Occipital lobe (tissue), 3 donors: ENCODE measurements at places on chromosomes 7 and 10.

GRCh38 chr10:10094691-10095090 is 923.0 kb upstream of the CELF2 start:
- no peak for DNase-seq

GRCh38 chr10:91551856-91552255 is 81.0 kb downstream of the PPP1R3C start:
- no peak for DNase-seq

- peak; percentile 40 for DNase-seq
Measured at GRCh38 chr7:55546814-55547213, 25.5 kb downstream of the VOPP1 start.

DNA sequence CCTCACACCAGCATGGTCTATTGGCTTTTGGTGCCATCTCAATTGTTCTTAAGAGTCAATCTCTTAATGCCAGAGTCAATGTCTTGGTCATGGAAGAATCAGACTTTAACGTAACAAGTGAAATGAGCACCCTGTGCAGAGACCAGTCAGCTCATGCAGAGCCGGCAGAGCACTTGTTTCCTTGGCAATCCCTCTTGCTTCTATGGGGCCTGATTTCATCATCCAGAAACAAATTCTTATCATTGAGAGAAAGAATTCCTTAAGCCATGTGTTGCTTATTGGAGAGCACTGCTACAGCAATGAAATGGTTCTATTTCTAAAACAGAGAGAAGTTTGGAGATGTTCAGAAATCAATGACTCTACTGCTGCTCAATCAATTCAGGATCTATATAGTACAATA is 212.8 kb downstream of the IPMK start:
- DNase-seq = no peak

DNA sequence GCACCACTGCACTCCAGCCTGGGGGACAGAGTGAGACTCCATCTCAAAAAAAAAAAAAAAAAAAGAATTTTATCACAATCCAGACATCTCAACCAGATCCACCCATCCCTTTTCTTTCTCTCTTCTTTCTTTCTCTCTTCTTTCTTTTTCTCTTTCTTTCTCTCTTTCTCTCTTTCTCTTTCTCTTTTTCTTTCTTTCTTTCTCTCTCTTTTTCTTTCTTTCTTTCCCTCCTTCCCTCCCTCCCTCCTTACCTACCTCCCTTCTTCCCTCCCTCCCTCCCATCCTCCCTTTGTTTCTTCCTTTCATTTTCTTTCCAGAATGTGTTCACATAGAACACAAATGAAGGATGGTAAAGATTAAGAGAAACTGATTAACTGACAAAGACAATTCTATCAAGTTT is 18.1 kb upstream of the HOXA13 start:
- DNase-seq = no peak

GRCh38 chr7:30814700-30815387 is 43.6 kb downstream of the MINDY4 start:
- no peak for DNase-seq

- no peak for DNase-seq
Measured at GRCh38 chr7:23001610-23002009, 12.3 kb downstream of the HYCC1 start.

DNA sequence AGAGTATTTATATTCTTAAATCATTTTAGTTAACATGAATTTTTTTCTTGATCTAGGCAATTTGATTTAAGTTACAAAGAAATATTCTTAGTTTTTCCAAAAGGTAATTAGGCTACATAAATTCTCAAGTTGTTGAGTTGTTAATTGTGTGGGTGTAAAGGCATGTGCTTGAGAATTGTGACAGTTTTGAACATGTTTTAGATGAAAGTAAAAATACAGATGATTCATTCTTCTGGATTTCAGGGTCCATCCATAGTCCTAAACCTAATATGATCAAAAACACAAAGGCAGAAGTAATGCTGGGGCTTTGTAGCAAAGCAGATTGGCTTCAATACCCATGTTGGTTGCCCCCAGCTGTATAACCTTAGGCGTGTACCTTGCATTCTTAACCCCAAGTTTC is 127.9 kb downstream of the CPED1 start:
- no peak for DNase-seq

- DNase-seq = no peak
Measured at GRCh38 chr7:45469103-45469502, 105.1 kb upstream of the ADCY1 start.

DNA sequence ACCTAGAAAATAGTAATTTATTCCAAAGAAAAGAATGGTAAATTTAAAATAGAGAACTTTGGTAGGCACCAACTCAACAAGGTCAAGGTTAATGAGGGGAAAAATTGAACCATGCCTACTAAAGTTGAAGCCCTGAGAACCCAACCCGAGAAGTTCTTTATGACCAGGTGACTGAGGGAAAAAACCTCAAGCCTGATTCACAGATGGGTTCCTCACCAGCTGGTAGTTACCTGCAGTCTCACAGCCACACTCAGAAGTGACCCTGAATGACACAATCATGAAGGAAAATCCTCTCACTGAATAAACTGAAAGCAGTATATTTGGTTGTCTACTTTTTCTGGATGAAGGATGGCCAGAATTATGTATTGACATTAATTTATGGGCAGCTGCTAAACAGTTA is 7.0 kb downstream of the C10orf67 start:
- DNase-seq = no peak

GRCh38 chr7:1765336-1765735 is 95.3 kb downstream of the ELFN1 start:
- no peak for DNase-seq

DNA sequence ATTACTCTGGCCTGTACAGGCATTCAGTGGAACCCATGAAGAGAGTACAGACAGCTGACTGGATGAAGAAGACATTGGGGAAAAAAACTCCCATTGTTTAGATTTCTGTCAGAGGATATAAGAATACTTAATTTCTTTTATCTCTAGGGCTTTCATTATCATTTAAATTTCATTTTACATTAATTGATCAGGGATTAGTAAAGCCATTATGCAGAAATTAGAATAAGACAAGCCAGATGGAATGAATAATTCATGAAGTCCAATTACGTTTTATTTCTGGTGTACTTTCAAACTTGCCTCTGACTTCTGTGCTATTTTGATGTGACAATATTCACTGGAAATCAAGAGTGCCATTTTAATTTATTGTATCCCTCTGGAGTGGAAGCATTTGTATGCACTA is 247.0 kb downstream of the SLC25A13 start:
- no peak for DNase-seq

GRCh38 chr10:75159519-75159918 is 48.1 kb downstream of the SAMD8 start:
- peak; percentile 4 for DNase-seq

- no peak for DNase-seq
Measured at GRCh38 chr10:70354556-70354955, 27.9 kb downstream of the LRRC20 start.

DNA sequence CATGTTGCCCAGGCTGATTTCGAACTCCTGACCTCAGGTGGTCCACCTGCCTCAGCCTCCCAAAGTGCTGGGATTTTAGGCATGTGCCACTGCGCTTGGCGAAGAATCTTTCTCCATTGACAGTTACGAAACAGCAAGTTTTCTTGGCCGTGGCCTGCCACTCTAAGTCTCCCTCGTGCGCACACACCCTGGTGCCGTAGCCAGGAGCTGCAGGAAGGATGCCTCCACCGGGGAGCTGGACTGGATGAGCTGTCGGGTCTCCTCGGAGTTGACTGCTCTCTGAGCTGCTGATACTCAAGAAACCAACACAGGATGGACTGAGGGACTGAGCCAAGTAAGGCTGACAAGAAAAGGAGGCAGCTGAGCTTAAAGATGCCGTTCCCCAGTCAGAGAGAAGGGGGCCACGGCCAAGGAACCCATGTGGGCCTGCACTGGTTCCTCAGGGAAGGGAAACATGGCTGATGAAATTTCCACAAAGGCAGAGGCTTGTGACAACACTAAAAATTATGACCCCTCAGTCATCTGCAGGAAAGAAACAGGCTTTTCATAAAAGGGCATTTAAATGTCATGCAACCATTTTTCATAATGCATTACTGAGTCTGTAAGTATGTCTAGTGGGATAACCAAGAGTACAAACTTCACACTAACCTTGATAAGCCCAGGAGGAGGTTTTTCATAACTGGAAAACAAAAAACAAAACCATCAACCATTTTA is 27.7 kb upstream of the FKBP9 start:
- no peak for DNase-seq

GRCh38 chr10:98045785-98046389 is 15.5 kb upstream of the CRTAC1 start:
- DNase-seq = no peak

DNA sequence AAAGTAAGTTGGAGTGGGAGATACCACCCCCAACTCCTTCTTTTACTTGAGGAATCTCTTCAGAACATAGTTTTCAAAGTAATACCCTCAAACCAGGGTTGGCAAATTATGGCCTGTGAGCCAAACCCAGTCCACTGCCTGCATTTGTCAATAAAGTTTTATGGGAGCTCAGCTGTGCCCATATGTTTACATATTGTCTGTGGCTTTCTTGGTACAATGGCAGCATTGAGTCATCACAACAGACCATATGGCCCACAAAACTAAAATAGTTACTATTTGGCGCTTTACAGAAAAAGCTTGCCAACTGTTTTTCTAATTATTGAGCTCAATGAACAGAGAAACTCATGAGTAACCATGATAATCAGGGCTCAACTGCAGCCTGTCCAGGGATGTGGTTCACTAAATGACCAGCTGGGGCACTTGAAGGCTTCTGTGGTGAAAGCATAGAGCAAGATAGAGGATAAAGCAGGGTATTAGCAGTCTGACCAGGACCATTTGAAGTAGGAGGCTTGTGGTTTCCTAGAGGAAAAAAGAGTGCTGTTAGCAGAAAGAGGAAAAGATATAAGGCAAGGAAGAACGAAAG is 196.0 kb upstream of the GRB10 start:
- DNase-seq = no peak

- DNase-seq = no peak
Measured at GRCh38 chr10:133476641-133476990, 22.9 kb downstream of the SCART1 start.

- DNase-seq = no peak
Measured at GRCh38 chr7:101816595-101817470, 593 bp upstream of the CUX1 start.

GRCh38 chr7:139734395-139734794 is 43.4 kb downstream of the HIPK2 start:
- no peak for DNase-seq

GRCh38 chr7:80450621-80451308 is 61.1 kb downstream of the GNAT3 start:
- no peak for DNase-seq

- DNase-seq = no peak
Measured at GRCh38 chr7:12369756-12370155, 33.9 kb downstream of the VWDE start.

DNA sequence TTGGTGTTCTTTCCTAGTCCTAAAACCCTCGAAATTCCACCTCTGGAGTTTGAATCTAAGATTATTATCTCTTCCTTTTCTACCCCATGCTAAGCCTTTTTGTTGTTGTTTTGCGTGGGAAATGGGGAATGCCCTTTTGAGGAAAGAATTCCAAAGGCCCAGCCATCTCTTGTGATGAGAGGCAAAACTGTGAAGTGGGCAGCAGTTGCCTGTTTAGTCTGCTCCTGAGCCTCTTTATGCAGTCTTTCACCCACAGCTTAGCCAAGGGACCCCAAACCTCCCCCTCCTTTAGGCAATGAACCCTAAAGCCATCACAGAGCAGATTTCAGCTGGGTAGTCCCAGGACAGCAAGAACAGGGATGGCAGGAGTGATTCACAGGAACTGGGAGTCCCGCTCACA is 95.5 kb downstream of the DNMBP start:
- DNase-seq = no peak

DNA sequence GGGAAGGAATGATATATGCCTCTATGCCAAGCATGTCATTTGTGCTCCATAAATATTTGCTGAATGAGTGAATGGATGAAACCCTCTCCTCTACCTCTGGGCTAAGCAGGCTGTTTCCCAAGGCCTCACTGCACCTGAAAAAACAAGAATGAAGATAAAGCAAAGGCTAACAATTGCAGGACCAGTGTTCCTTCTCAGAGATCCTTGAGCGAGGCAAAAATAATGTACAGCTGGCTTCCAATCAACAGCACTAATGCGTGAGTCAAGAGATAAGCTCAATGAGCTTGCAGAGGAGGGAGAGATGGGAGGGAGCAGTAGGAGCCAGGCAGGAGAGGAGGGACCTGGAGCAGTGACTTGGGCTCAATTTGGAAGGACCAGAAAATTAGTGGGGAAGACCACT is 144.5 kb upstream of the NFE2L3 start:
- DNase-seq = no peak

- no peak for DNase-seq
Measured at GRCh38 chr10:71249996-71250395, 37.6 kb downstream of the UNC5B start.

- DNase-seq = no peak
Measured at GRCh38 chr10:98533746-98534445, 87.2 kb upstream of the HPS1 start.

GRCh38 chr7:17026269-17026668 is 144.5 kb upstream of the AGR3 start:
- DNase-seq = no peak

DNA sequence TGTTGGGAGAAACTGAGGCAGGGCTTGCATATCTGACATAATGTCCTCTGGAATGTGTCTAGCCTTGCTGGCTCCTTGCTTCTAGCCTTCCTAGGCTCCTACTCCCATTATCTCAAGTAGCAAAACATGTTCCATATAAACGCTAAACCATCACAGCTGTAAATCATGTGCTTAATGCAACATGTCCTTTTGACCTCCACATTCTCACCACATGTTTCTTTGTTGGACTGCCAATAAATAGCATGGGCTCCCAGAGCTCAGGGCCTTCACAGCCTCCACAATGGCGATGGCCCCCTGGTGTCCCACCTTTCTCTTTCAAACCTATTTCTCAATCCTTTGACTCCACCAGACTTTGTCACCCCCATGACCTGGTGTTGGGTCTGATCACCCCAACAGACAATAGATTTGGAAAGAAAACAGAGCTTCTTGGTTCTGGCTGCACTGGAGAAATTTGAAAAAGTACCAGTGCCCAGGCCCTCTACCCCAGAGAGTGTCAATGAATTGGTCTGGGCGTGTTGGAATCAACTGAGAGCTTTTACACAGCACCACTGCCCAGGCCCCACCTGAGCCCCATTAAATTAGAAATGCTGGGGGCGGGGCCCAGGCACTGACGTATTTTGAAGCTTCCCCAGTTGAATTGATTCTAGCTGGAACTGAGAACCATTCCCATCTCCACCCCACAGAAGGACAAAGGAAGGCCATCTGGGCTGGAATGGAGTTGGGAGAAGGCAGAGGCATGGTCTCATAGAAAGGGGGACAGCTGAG is 41.3 kb upstream of the GGCT start:
- DNase-seq = no peak

GRCh38 chr7:88089561-88089960 is 130.3 kb downstream of the SRI start:
- no peak for DNase-seq

DNA sequence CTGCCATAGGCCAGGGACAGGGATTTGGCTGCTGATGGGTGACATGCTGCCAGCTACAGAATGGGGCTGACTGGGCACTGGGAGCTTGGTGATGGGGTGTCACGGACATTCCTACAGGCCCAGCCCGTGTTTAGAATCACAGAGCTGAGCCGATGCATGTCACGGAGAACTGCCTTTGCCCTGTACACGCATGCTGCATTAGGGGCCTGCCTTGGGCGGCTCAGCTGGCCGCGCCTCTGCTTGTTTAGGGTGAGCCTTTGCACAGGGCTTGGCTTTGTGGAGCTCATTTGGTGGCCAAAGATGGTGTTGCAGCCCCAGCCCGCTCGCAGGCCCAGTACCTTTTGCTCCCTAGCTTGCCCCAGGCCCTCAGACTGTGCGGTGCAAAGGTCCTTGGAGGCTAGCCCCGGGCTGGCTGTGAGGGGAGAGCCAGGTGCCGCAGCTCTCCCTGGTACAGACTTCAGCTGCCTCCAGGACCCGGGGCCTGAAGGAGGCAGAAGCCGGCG is 108.4 kb upstream of the BTBD16 start:
- no peak for DNase-seq
